GM13977 (cell line): ENCODE measurements at places on chromosomes 1 and 21.

- no peak for DNase-seq
Measured at GRCh38 chr1:86345042-86345441, 51.1 kb downstream of the ODF2L start.

GRCh38 chr1:14083706-14084105 lies 383.7 kb downstream of the PRDM2 start:
- no peak for DNase-seq

DNA sequence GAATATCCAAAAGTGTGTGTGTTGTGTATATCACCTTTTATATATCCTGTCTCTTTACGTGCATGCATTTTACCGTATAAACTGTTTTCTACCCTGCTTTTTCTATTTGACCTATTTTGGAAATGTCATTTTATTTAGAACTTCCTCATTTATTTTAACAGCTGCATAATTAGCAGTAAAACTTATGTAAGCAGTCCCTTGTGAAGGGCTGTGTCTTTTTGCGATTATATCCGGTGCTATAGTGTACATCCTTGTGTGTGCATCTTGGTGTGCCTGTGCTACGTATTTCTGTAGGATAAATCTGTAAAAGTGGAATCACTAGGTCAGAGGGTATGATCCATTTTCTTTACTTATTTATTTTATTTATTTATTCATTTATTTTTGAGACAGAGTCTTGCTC lies 7.2 kb downstream of the LGALS8 start:
- no peak for DNase-seq

- DNase-seq: peak; percentile 25
Measured at GRCh38 chr1:156847591-156848460, 11.1 kb downstream of the INSRR start.

DNA sequence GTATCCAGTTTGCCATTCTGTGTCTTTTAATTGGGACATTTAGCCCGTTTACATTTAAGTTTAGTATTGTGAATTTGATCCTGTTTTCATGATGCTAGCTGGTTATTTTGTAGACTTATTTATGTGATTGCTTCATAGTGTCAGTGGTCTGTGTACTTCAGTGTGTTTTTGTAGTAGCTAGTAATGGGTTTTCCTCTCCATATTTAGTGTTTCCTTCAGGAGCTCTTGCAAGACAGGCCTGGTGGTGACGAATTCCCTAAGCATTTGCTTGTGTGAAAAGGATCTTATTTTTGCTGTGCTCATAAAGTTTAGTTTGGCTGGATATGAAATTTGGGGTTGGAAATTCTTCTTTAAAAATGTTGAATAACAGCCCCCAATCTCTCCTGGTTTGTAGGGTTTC lies 69.2 kb upstream of the PDC start:
- no peak for DNase-seq

GRCh38 chr21:28959367-28960099 lies 33.1 kb downstream of the LTN1 start:
- DNase-seq: no peak

- DNase-seq: peak; percentile 81
Measured at GRCh38 chr1:206930210-206930798, 8.6 kb upstream of the FCMR start.

DNA sequence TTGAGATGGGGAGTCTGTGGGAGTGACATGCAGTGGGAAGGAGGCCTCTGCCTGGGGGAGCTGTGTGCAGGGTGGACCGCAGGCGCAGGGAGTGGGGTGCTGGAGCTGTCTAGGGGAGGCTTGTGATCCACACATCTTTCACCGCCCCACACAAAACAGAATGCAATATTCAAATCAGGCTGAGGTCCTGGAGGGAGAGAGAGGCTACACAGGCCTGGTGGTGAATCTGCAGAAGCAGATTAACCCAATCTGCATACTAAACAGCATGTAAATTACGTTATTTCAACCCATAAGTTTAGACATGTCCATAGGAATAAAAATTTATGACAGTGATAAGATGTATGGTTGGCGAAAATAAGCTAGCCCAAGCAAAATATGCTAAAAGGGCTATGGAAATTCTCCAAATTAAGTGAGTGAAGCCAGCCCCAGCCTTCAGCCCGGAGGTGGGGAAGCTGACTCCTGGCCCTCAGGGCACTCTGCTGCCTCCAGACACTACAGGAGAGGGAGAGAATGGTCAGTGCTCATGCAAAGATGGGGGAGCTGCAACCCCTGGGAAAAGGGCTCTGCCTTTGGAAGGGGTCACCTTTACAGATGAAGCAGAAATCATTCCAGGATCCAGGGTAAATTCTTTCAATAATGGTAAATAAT lies 156.2 kb upstream of the CTTNBP2NL start:
- no peak for DNase-seq

GRCh38 chr1:4962836-4963235 lies 308.4 kb downstream of the AJAP1 start:
- no peak for DNase-seq

DNA sequence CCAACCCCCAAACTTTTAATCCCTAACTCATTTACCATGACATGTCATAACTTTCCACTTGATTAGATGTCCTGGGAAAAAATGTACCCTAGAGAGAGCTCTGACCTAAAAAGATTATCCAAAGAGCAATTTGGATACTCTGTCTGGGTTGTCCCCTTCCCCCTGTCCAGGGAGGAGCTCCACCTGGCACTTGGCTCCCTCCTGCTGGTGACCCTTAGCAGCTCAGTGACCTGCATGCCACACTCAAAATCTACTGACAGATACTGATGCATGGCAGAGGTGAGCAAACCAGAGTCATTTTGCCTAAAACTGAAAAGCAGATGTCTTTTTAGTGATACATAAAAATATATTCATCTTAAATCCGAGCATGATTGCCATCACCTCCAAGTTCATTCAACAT lies 442.3 kb upstream of the CHRM3 start:
- DNase-seq: no peak

DNA sequence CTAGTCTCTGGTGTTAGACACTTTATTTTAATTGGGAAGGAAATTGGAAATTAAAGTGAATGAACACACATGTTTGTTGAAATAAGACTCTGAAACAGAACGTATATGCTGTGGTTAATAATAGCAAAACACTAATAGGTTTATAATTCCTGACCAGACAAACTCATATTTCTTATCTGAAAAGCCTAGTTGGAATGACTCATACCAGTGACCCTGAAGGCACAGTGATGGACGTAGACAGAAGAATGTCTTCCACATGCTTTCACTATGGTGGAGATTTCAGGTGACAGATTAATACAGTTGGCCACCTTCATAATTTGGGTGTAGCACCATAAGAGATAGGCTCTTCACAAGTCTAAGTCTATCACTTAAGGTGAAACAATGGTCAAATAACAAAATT lies 83.0 kb upstream of the COL11A1 start:
- DNase-seq: no peak

- no peak for DNase-seq
Measured at GRCh38 chr1:116910379-116911187, 867 bp downstream of the PTGFRN start.

DNA sequence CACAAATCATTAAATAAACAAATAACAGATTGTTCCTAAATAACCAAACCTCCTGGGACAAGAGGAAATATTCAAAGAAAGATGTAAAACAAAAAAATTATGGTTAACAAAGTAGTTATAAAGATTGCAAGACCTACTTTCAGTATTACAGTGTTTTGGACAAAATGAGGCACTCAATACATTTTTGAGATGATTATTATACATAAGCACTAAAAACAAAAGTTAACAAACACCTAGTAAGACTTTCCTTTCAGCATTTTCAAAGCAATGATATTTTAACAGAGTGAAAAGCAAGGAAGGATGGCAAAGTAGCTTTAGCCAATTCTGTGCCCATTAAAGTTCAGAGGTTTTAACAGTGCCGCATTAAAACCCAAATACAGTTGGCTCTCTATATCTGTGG lies 17.2 kb downstream of the OMA1 start:
- no peak for DNase-seq
